ENCODE measurements at places on chromosomes 5 and 9.

GRCh38 chr5:14920121-14920520 lies 48.5 kb upstream of the ANKH start:
- no peak for DNase-seq

DNA sequence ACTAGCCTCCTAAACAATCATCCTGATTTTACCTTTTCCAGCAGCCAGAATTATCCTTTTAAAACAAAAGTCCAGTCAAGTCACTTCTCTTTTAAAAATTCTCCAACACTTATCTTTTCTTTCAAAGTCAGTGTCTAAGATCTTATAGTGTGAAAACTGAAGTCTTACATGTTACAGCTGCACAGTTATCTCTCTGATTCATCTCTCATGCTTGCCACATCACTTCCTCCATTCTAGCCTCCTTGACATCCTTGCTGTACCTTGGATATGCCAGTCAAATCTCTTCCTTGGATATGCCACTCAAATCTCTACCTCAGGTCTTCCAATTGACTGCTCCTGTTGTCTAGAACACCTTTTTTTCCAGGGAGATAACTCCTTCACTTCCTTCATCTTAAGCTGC lies 361.7 kb upstream of the FTMT start:
- no peak for DNase-seq

GRCh38 chr5:51156838-51157237 lies 226.4 kb upstream of the ISL1 start:
- DNase-seq = no peak

- no peak for DNase-seq
Observed at GRCh38 chr5:34728236-34728635, 72.1 kb downstream of the RAI14 start.
